ENCODE measurements at places on chromosomes 1 and 21. TPM values are rescaled to one million over a fixed set of nuclear protein-coding genes. Genes with fewer than 3 reads are reported as not detected.

PPM1J gene
- not detected for polyA plus RNA-seq

GRCh38 chr1:46960250-46960649 is 19.0 kb upstream of the CYP4A11 start:
- no peak for DNase-seq

DNA sequence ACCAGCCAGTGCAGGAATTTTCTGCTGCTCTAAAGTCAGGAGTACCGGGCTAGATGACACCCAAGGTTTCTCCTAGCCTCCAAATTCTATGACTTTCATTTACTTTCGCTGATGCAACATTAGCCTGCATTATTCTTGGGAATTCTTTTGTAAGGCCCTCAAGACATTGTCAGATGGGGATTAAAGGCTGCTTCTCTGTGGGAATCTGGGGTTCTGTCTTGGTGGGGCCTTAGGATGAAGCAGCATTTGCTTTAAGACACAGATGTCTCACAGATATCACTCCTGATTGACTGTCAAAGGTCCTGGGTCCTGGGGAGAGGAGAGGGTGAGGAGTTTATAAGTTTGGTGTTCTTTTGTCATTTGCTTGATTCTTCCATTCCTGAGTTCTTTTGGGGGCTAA is 11.6 kb downstream of the PKP1 start:
- no peak for DNase-seq

DNA sequence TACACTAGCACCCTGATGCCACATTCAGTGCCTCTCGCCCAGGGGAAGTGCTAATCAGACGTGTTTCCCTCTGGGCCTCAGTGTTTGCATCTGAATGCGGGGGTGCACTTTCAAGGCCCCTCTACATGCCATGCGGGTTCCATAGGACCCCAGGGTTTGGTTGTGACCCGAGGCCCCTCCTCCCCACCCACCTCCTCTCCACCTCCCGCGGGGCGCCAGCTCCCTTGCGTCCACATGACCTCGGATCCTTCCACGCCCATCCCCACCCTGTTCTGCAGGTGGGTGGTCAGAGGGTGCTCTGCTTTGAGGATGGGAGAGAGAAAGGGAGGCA is 5.1 kb upstream of the RUNX3 start:
- no peak for DNase-seq

- DNase-seq = no peak
These were observed 2.2 kb downstream of the DEGS1 start for GRCh38 chr1:224185208-224185607.

DNA sequence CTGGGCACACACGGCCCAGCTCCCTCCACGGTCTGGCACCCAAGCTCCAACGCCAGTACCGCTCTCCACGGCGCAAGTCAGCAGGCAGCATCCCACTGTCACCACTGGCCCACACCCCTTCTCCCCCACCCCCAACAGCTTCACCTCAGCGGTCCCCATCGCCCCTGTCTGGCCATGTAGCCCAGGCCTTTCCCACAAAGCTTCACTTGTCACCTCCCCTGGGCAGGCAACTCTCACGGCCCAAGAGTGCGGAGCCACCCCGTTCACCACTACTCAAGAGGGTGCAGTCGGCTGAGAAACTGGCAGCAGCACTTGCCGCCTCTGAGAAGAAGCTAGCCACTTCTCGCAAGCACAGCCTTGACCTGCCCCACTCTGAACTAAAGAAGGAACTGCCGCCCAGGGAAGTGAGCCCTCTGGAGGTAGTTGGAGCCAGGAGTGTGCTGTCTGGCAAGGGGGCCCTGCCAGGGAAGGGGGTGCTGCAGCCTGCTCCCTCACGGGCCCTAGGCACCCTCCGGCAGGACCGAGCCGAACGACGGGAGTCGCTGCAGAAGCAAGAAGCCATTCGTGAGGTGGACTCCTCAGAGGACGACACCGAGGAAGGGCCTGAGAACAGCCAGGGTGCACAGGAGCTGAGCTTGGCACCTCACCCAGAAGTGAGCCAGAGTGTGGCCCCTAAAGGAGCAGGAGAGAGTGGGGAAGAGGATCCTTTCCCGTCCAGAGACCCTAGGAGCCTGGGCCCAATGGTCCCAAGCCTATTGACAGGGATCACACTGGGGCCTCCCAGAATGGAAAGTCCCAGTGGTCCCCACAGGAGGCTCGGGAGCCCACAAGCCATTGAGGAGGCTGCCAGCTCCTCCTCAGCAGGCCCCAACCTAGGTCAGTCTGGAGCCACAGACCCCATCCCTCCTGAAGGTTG is 97.6 kb downstream of the PIK3R3 start:
- DNase-seq = no peak

PRRX1 gene
- not detected for polyA plus RNA-seq

GRCh38 chr21:45109831-45110492 is 35.6 kb downstream of the ADARB1 start:
- DNase-seq = peak; percentile 43

TMEM269 gene
- not detected for polyA plus RNA-seq

Data from CD8-positive, alpha-beta memory T cell (primary cell).